ENCODE measurements at places on chromosomes 4 and X.
A peak's percentile ranks its signal among the peaks of the same experiment; 100 is the strongest.

GRCh38 chr4:40662962-40663604 lies 33.4 kb upstream of the RBM47 start:
- DNase-seq: no peak

DNA sequence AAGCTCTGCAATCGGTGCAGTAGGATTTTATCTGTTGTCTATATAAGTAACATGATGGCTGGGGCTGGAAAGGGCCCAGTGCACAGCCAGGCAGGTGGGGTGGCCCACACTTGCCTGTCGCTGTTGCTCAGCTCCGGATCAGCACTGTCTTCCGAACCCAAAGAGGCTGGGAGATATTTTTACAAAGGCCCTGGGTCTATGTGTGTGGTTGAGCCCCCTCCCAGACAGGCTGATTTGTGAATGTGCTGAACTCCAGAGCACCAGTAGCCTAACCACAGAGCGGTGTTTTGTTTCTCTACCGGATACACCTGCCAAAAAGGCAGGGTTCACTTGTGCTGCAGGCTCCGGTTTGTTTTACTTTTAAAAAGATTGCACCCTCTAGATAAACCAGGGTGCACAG lies 33.5 kb upstream of the CHRNA9 start:
- DNase-seq: no peak

GRCh38 chrX:1918780-1919179 lies 303.9 kb downstream of the ASMT start:
- DNase-seq: no peak

- no peak for DNase-seq
Measured at GRCh38 chr4:71958978-71959377, 72.8 kb upstream of the NPFFR2 start.

- DNase-seq: peak; percentile 59
Measured at GRCh38 chrX:68462653-68463052, 29.4 kb upstream of the OPHN1 start.

DNA sequence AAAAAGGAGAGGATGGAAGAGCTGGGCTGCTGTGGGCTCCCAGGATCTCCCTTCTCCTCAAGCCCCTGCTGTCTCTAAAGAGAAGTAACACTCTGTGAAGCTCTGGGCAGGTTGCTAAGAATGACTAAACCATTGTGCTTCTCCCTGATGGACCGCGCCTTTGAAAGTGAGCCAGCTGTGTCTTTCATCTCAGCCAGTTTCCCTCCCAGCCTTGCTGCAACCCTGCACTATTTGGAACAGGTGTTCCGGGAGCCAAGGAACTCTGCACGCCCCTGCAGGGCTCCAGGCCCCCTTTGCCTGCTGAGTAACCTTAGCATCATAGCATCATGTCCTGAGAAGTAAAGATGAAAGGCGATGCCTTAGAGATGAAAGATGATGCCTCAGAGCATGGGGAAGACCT lies 39.7 kb downstream of the SMIM20 start:
- no peak for DNase-seq

DNA sequence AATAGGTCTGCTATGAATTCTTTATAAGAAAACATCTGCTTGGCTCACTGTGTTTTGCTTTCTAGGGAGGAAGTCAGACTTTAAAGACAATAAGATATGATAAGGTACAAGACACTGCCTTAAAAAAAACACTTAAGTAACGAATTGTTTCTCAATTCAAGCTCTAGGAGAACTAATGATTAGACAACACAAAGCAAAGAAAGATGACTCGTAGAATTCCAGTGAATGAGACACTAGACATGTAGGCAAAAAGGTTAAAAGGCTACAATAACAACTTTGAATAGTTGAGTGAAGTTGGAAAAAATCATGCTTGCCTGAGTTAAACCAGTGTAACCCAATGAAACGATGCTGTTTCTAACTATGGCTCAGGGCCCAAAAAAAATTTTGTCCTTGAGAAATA lies 344.4 kb upstream of the ACTRT1 start:
- DNase-seq: no peak

GRCh38 chr4:128649575-128650205 lies 159.8 kb upstream of the JADE1 start:
- DNase-seq: no peak

GRCh38 chr4:69066945-69067344 lies 29.3 kb upstream of the UGT2B7 start:
- DNase-seq: no peak

DNA sequence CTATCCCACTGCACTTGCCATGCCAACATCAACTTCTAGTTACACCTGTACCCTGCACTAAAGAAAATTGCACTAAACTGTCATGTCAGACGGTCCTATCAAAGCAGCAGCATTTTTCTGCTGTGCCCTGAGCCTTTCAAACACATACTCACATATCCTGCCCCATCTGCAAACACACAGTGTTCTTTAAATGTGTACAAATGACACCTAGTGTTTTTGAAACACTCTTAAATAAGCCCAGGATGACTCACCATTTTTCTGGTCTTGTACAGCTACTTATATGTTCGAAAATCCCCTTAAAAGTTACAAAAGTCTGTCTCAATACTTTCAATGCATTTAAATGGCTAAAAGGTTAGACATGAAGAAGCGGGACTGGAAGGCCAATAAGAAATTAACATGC lies 346.7 kb upstream of the PPARGC1A start:
- no peak for DNase-seq

- no peak for DNase-seq
Measured at GRCh38 chrX:12489341-12489740, 301.9 kb upstream of the PRPS2 start.

- no peak for DNase-seq
Measured at GRCh38 chr4:119823891-119824290, 195.3 kb upstream of the PDE5A start.

DNA sequence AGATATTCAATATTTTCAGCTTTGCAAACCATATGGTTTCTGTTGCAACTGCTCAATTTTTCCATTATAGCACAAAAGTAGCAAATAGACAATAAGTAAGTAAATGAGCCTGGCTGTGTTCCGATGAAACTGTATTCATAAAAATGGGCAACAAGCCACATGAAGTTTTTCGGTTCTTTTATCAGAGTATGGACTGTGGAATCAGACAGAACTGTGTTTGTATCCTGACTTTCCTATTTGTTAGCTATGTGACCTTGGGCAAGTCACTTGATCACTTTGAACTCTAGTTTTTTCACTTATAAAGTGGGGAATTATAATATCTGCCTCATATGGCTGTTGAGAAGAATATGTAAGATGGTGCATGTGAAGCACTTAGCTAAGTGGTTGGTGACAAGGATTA lies 23.4 kb upstream of the ADGRA3 start:
- DNase-seq: no peak

GRCh38 chrX:103877571-103877970 lies 45.5 kb upstream of the RAB9B start:
- no peak for DNase-seq

DNA sequence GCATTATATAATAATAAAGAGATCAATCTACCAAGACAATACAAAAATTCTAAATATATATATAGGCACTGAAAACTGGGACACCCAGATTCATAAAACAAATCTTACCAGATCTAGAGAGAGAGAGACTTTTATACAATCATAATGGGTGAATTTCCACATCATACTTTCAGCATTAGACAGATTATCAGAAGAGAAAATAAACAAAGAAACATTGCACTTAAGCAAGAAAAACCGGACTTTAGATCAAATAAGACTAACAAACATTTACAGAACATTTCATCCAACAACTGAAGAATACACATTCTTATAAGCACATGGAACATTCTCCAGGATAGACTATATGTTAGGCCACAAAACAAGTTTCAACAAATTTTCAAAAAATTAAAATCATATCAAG lies 245.1 kb downstream of the INPP4B start:
- DNase-seq: no peak

GRCh38 chr4:71784569-71785197 lies 804 bp upstream of the GC start:
- DNase-seq: no peak

GRCh38 chr4:143743591-143743990 lies 43.1 kb upstream of the FREM3 start:
- no peak for DNase-seq

DNA sequence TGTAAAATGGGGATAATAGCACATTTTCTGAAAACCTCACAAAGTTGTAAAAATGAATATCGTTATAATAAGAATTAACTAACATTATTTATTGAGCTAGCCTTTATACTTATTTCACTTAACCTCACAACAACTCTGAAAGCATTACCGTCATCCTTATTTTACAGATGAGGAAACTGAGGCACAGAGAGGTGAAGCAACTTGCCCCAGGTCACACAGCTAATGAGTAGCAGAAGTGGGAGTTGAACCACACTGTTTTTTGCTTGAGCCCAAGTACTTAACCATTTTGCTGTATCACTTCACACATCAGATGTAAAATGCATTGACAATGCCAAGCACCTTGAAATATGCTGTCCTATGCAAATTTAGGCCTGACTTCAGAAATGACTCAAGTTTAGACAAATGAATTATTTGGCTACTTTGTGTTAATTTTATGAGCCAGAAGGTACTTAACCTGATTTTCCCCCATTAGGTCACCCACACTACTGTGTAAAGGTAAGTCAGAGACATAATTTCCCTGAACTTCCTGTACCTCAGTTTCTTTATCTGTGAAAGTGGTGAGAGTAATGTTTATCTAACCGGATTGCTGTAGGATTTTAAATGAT lies 23.1 kb downstream of the CD40LG start:
- no peak for DNase-seq

- DNase-seq: no peak
Measured at GRCh38 chrX:120299928-120300327, 11.3 kb downstream of the TMEM255A start.

- DNase-seq: no peak
Measured at GRCh38 chr4:38861791-38862190, 5.2 kb upstream of the TLR6 start.

- no peak for DNase-seq
Measured at GRCh38 chr4:79292008-79292407, 33.9 kb downstream of the NAA11 start.

DNA sequence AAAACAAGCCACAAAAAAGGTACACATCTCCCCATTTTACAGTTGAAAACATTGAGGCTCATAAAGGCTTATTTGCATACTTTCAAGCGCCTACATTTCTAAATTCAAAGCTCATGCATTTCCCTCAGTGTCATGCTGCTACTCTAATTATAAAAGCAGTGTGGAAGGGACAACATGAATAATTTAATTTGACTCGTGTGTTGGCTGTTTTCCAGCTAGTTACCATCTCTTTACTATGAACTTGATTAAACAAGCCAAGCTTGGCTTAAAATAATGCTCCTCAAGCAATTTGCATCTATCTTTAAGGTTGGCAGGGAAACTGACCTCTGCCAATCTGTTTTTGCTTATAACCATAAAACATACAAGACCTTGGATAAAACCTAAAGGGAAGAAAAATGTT lies 252.5 kb upstream of the NEIL3 start:
- DNase-seq: peak; percentile 78

DNA sequence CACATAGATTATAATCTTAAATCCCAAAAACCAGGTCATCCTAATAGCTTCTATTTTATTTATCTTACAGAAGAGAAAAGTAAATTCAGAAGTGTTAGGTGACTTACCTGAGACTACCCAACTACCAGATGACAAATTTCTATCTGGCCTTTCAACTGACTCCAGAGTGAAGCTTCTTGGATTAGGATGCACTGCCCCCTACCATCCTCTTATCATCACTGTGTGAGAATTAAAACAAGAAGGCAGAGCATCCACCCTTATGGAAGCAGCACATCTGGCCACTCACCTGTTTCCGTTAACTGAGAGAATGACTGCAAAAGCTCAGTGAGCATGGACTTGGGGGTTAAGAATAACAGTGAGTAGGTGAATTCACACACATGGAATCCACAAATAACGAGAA lies 502.6 kb upstream of the TECRL start:
- no peak for DNase-seq

GRCh38 chr4:155966171-155966570 lies 12.5 kb upstream of the CTSO start:
- no peak for DNase-seq

- DNase-seq: no peak
Measured at GRCh38 chrX:33416273-33416805, 205.0 kb upstream of the DMD start.

- DNase-seq: no peak
Measured at GRCh38 chr4:175309041-175309440, 390.9 kb downstream of the ADAM29 start.

DNA sequence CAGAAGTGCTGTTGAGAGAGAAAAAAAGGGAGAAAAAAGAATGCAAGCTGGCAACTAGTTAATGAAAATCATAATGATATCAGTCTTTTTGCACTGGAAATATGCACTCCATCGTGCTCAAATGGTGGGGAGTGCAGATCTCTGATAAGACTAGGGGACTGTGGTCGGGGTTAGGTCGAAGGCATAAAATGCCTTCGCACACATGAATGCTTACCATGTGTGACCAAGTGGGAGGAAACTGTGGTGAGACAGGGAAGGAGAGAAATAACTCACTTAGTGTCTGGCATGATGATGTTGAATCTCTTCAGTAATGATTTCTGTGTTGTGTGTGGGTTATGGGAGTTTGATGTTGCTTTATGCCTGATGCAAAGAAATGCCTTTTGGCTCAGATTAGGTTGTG lies 358.9 kb downstream of the FBXO8 start:
- DNase-seq: no peak

DNA sequence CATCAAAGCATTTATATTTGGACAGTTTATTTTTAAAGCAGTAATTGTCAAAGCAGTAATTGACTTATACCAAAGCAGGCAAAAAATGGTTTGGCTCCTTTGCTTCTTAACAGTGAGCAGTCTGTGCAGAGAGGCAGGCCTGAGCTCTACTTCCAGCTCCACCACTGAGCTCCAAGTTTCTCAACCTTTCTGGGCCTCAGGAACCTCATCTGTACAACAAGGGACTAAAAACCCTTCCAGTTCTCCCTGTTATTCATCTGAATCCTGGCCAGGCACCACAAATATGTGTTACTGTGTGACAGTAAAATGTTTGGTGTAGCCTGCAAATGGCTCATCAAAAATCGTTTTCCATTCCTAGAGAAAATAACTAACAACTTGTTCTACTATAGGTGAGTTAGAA lies 88.7 kb upstream of the TTC29 start:
- DNase-seq: no peak
